IMR-90 (cell line): ENCODE measurements at places on chromosomes 5 and 9. TPM values are rescaled to one million over a fixed set of nuclear protein-coding genes. Genes with fewer than 3 reads are reported as not detected.

The SLC22A4 gene
- total RNA-seq: 2.8 and 3.2 TPM in 2 replicates

- no peaks in the 10 kb centered on the region for H3K4me1 ChIP-seq
- no peak overlapping the region for H3K4me3 ChIP-seq
- DNase-seq: peak; percentile 4
Measured at GRCh38 chr5:23314827-23315226, 192.6 kb upstream of the PRDM9 start.

The RAB3C gene
- total RNA-seq: not detected in 2 replicates

DNA sequence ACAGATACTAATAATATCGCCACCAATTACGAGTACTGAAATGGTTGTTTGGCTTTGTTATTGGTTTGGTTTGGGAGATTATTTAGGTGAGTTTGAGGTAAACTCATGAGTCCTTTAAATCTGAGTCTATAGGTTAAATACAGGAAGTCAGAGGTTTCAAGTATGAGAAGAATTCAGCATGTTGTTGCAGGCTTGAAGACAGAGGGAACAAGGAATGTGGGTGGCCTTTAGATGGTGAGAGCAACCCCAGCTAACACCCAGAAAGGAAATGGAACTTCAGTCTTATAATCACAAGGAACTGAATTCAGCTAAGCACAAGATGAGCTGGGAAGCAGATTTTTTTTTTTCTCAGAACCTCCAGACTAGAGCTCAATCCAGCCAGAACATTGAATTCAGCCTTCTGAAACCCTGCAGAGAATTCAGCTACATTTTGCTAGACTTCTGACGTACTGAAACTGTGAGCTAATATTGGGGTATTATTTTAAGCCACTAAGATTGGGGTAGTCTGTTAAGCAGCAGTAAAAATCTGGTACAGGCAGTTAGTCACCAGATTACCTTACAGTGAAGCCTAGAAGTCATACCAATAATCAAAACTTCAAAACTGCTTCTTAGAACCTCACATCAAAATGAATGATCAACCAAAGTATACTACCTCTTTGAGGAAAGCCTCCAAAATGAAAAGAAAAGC, 216.0 kb upstream of the PUM3 start:
- H3K27me3 ChIP-seq: no peaks in the 10 kb centered on the region
- no peaks in the 10 kb centered on the region for H3K36me3 ChIP-seq
- H3K27ac ChIP-seq: no peak overlapping the region
- H3K4me3 ChIP-seq: no peak overlapping the region
- H3K4me1 ChIP-seq: no peaks in the 10 kb centered on the region
- DNase-seq: no peak

GRCh38 chr5:66206465-66206864, 62.4 kb downstream of the SREK1 start:
- no peaks in the 10 kb centered on the region for H3K27me3 ChIP-seq
- H3K4me3 ChIP-seq: no peak overlapping the region
- no peaks in the 10 kb centered on the region for H3K36me3 ChIP-seq
- no peak for DNase-seq

- no peaks in the 10 kb centered on the region for H3K4me1 ChIP-seq
- H3K27ac ChIP-seq: no peak overlapping the region
- no peak overlapping the region for H3K4me3 ChIP-seq
- DNase-seq: no peak
- H3K36me3 ChIP-seq: no peaks in the 10 kb centered on the region
Measured at GRCh38 chr9:36930941-36931340, 103.1 kb downstream of the PAX5 start.

GRCh38 chr5:109703829-109704228, 14.1 kb downstream of the MAN2A1 start:
- DNase-seq: peak; percentile 22
- no peaks in the 10 kb centered on the region for H3K27me3 ChIP-seq
- no peaks in the 10 kb centered on the region for H3K36me3 ChIP-seq
- no peak overlapping the region for H3K27ac ChIP-seq

DNA sequence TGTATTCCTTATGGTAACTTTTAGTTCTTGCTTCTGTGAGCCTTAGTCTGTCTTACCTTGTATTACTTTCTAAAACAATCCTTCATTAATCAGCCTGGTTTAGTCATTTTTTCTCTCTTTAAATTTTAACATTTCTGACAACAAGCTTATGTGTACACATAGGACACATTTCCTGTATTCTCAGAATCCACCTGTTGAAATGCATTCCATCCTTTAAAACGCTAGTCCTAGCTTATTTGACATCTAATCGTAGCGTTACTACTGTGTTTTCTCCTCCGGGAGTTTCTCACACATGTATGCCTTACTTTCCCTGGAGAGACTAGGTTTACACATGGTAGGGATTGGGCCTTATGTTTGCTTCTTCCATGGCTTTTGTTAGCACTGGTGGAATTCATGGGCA, 3.8 kb downstream of the TARS1 start:
- DNase-seq: no peak
- no peaks in the 10 kb centered on the region for H3K27me3 ChIP-seq
- no peaks in the 10 kb centered on the region; the same call in 1 of the 2 replicates for H3K4me1 ChIP-seq

DNA sequence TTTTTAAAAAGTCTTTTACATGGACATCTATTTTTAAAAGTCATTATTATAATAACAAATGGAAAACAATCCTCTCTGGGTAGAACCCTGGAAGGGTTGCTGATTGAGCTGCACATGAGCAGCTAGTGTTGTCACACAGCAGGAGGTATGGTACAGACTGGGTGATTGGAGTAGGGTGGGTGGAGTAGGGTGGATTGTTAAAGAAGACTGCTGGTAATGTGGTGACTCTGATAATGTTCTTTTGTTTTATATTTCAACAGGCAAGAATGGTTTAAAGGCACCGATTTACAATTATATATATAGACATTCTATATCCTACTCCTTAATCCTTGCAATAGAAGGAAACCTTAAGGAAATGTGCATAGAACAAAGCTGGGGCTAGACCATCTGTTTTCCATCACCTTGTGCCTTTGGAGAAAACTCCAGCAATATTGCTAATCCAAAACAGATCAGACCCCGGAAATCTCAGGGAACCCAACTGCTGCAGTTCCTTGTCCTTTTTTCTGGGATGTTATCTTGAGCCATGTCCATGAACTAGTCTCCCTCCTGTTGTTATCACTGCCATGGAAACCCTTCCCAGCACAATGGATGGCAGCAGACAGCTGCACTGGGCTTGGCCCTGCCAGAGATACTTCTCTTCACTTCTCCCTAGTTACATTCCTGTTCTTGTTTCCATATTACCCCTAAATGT, 129.7 kb downstream of the YIPF5 start:
- H3K4me1 ChIP-seq: no peaks in the 10 kb centered on the region
- DNase-seq: no peak
- no peak overlapping the region for H3K4me3 ChIP-seq
- H3K36me3 ChIP-seq: no peaks in the 10 kb centered on the region
- no peak overlapping the region for H3K27ac ChIP-seq

- H3K27me3 ChIP-seq: no peaks in the 10 kb centered on the region
- H3K27ac ChIP-seq: no peak overlapping the region
- H3K36me3 ChIP-seq: no peaks in the 10 kb centered on the region
- H3K4me1 ChIP-seq: no peaks in the 10 kb centered on the region
Measured at GRCh38 chr9:89734600-89735041, 129.8 kb downstream of the GADD45G start.

The LYRM7 gene
- total RNA-seq: 3.4 and 6.4 TPM in 2 replicates

The GLRA1 gene
- total RNA-seq: not detected in 2 replicates

GRCh38 chr5:136020383-136021015, 8.3 kb upstream of the TGFBI start:
- H3K4me1 ChIP-seq: peaks cover 51% of the 10 kb centered on the region
- H3K4me3 ChIP-seq: no peak overlapping the region
- no peaks in the 10 kb centered on the region for H3K27me3 ChIP-seq
- H3K27ac ChIP-seq: peak overlapping the region; percentile 97; the same call in 1 of the 2 replicates
- peak; percentile 99 for DNase-seq

- H3K27me3 ChIP-seq: no peaks in the 10 kb centered on the region
- no peaks in the 10 kb centered on the region; the same call in 1 of the 2 replicates for H3K4me1 ChIP-seq
- no peak for DNase-seq
Measured at GRCh38 chr5:143521846-143522400, 118.4 kb upstream of the NR3C1 start.

GRCh38 chr9:34521406-34522045, 1.3 kb downstream of the ENHO start:
- no peak overlapping the region for H3K4me3 ChIP-seq
- H3K4me1 ChIP-seq: no peaks in the 10 kb centered on the region
- DNase-seq: no peak
- H3K36me3 ChIP-seq: no peaks in the 10 kb centered on the region
- H3K27ac ChIP-seq: no peak overlapping the region

DNA sequence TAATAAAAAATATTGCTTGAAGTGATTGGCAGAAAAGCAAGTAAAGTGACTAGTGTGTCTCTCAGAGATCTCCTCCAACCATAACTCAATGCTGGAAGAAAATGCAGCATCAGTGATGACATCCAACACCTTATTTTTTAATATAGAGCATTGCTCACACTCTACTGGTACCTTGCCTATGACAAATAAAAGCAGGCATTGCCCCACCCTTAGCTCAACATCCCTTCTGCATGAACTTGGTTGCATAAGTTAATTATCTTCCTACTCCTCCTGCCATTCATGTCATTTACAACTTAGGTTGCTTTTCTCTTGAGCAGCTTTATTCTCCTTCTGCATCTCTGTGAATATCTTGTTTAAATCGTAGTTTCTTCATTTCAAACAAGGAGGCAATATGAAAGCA, 41.2 kb downstream of the FEM1C start:
- no peaks in the 10 kb centered on the region for H3K36me3 ChIP-seq
- no peaks in the 10 kb centered on the region for H3K27me3 ChIP-seq

The FRMD3 gene
- under 0.01 and 0.18 TPM in 2 replicates for total RNA-seq

DNA sequence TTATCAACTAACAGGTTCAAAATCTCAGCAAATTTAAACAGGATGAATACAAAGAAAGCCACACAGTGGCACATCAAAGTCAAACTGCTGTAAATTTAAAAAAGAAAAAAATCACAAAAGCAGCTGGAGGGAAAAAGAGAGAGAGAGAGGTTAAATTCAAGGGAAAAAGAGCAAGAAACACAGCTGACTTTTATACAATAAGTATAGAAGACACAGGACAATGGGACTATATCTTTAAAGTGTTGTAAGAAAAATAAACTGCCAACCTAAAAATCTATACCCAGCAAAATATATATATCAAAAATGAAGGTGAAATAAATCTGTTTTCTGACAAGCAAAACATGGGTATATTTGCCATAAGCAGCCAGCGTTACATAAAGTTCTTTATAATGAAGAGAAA, 261.5 kb downstream of the TLE1 start:
- H3K4me1 ChIP-seq: peaks cover 2% of the 10 kb centered on the region; the same call in 1 of the 2 replicates
- no peaks in the 10 kb centered on the region for H3K27me3 ChIP-seq
- H3K4me3 ChIP-seq: no peak overlapping the region
- DNase-seq: peak; percentile 3

The MELK gene
- 27.4 and 39.4 TPM in 2 replicates for total RNA-seq

- H3K4me1 ChIP-seq: no peaks in the 10 kb centered on the region
- H3K27me3 ChIP-seq: no peaks in the 10 kb centered on the region
- DNase-seq: no peak
Measured at GRCh38 chr5:10213316-10213715, 36.4 kb downstream of the ATPSCKMT start.

- no peaks in the 10 kb centered on the region for H3K27me3 ChIP-seq
- H3K36me3 ChIP-seq: no peaks in the 10 kb centered on the region
- DNase-seq: no peak
- no peak overlapping the region for H3K4me3 ChIP-seq
- no peaks in the 10 kb centered on the region for H3K4me1 ChIP-seq
Measured at GRCh38 chr5:11415751-11416150, 488.5 kb downstream of the CTNND2 start.

DNA sequence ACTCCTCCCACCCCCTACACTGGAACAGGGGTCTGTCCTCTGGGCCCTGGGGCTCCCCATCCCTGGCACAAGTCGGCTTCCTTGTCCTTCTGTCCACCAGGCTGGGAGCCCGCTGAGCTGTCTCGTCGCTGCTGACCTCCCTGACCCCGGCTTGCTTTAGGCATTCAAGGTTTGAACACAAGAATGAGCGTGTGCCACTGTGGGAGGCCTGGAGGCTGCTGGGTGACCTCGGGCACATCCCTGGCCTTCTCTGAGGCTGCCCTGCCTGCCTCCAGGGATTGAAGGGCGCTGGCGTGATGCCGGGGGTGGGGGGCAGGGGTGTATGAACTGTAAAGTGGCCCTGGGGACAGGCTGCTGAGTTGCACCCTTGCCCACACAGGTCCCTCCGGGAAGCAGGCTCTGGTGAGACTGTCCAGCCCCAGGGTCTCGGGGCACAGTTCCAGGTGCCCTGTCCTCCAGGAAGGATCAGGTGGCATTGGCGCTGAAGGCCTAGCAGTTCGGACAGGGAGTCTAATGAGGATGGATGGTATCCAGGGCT, 18.2 kb downstream of the FIBCD1 start:
- no peak overlapping the region for H3K4me3 ChIP-seq
- H3K27ac ChIP-seq: no peak overlapping the region
- no peaks in the 10 kb centered on the region for H3K27me3 ChIP-seq
- no peaks in the 10 kb centered on the region for H3K36me3 ChIP-seq

- 0 out of 2 replicates have a peak, but pooled peaks cover under 1% of the 10 kb centered on the region for H3K4me1 ChIP-seq
- H3K4me3 ChIP-seq: no peak overlapping the region
- H3K27me3 ChIP-seq: no peaks in the 10 kb centered on the region
- no peak for DNase-seq
- H3K36me3 ChIP-seq: no peaks in the 10 kb centered on the region
- no peak overlapping the region for H3K27ac ChIP-seq
Measured at GRCh38 chr5:159067201-159067600, 32.5 kb downstream of the EBF1 start.

DNA sequence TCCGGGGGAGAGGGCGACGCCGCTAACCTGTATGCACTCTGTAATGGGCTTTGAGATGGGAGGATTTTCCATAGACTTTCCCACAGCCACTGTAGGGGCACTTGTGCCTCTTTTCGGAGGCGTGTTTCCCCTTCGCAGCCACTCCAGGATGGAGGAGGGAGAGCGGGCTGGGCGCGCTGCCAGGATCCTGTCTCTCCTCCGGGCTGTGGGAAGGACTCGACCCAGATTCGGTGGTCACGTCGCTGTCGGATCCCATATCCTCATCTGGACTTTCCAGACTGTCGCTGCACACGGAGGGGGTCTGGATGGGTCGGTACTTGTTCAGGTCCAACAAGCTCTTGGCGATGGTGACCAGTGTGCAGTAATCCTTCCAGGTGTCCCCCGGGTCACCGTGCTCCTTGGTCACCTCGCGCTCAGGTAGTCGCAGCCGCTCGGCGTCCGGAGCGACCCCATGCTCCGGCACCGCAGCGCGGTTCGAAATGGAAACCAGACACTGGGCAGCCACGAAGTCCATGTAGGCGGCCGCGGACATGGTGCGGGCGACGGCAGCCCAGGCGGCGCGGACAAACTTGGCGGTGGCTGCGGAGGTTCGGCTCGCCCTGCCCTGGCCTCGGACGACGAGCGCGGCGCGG, 1.5 kb downstream of the KLF9 start:
- DNase-seq: peak; percentile 79
- H3K4me1 ChIP-seq: peaks cover 6% of the 10 kb centered on the region
- peak overlapping the region; percentile 97 for H3K27ac ChIP-seq
- peak overlapping the region; percentile 85 for H3K4me3 ChIP-seq

The CDC20B gene
- total RNA-seq: not detected in 2 replicates

The LCN12 gene
- total RNA-seq: not detected in 2 replicates
